ENCODE measurements at places on chromosomes 16 and 17.

DNA sequence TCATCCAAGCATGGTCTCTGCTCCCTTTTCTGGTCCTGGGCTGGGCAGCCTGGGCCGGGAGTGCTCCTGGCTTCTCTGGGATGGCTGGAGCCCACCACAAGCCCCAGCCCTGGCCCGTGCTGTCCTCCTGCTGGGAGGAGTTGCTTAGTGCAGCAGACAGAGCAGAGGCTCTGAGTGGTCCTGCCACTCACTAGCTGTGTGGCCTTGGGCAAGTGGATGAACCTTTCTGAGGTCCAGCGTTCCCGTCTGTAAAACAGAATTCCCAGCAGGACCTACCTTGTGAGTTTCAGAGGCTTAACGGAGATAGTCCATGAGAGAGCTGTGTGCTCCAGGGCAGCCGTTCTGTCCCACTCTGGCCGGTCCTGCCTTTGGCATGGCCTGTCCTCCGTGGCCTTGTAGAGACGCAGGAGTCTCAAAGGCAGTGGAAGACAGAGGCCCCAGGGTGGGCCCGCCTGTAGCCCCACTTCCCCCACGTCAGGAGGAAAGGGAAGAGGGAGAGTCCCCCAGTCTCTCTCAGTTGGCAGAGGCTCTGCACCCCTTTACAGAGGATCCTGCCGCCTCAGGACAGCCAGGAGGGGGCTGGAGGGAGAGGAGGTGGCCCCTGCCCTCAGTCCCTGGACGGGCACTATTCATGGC is 7.8 kb downstream of the MYO15B start:
- DNase-seq = no peak

DNA sequence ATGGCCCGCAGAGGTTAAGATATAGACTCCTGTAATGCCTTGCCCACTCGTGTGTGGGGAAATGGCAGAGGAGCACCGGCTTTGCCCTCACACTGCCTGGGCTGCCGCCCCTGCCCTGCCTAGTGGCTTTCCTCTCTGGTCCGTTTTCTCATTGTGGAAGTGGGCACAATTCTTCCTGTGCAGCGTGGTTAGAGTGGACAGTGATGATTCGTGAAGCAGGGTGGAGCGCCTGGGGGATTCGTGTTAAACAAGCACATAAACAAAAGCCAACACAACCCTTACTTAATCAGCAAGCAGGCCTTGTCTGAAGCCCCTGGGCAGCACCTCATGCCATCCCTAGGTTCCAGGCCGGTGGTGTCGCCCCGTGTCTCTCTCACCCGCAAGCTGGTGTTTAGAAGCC is 269.7 kb downstream of the SEC14L1 start:
- no peak for DNase-seq

DNA sequence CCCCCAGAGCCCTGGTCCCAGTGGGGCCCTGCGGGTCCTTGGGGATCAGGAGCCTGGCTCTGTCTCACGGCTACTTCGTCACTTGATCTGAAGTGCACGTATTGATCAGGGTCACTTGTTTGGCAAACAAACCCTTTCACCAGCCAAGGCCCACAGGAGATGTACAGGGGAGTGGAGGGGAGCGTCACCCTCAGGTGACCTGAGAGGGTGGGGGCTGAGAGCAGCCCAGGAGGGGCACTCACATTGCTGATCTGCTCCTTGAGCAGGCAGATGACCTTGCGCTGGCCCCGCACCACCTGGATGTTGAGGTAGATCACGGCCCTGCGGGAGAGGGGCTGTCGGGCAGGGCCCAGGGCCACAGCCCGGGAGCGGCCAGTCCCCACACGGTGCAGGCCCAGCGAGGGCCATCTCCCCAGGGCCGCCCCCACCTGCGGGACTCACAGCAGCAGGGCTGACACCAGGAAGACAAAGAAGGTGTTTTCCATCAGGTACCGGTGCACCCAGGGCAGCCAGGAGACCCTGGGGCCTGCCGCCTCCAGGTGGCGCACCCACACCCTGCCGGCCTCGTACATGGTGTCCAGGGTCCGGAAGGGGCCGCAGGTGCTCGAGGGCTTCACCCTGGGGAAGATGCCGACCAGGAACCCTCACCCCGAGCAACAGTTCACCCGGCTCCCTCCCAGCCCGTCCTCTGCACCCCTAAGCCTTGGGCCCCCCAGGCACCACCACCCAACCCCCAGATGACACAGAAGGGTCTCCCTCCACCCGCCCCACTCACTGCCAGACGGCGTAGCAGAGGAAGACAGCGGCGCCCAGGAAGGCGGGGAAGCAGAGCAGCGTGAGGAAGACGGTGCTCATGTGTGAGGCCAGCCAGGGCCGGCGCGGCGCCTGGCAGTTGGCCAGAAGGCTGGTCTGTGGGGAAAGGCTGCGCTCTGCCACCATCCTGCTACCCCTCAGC is 11.3 kb downstream of the TMC6 start:
- DNase-seq = no peak

DNA sequence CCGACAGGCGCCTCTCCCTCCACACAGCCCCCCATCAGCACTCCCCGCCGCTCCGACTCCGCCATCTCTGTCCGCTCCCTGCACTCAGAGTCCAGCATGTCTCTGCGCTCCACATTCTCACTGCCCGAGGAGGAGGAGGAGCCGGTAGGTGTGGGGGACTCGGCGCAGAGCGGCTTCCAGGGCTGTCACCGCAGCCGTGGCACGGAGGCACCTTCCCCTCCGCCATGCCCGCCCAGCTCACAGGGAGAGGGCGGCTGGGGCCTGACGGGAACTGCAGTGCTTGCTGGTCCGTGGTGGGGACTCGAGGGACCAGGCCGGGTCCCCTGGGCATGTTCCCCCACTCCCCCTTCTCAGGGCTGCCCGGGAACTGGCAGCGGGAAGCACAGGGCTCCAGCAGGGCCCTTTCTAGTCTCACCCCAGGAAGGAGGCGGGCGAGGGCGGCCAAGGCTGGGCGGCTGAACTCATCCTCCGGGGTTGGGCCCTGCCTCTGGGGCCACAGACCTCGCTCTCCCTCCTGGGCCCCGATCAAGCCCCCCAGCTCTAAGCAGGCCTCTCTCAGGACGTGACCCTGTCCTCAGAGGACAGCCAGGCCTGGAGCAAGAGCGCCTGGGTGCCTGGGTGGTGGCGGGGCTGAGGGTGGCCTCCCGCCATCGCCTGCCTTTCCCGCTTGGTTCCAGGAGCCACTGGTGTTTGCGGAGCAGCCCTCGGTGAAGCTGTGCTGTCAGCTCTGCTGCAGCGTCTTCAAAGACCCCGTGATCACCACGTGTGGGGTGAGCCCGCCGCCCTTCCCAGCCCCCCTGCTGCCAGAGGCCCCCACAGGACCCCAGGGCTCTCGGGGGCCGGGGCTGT is 15.2 kb downstream of the TRAF7 start:
- DNase-seq = no peak

GRCh38 chr17:36705874-36706731 is 104.7 kb downstream of the MRM1 start:
- no peak for DNase-seq

GRCh38 chr17:58741121-58741625 is 14.5 kb upstream of the PPM1E start:
- DNase-seq = no peak
